ENCODE measurements at places on chromosomes 2 and 18.

GRCh38 chr2:186884587-186884986 lies 35.6 kb upstream of the ZSWIM2 start:
- DNase-seq: no peak

DNA sequence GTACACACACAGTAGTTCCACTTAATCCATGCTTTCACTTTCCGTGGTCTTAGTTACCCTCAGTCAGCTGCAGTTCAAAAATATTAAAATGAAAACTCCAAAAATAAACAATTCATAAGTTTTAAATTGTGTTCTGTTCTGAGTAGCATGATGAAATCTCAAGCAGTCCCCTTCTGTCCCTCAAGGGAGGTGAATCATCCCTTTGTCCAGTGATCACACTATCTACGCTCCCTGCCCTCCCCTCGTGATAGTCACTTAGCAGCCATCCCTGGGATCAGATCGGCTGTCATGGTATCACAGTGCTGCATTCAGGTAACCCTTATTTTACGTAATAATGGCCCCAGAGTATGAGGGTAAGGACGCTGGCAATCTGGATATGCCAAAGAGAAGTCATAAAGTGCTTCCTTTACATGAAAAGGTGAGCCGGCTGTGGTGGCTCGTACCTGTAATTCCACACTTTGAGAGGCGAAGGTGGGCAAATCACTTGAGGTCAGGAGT lies 5.8 kb upstream of the RTN4 start:
- DNase-seq: no peak

DNA sequence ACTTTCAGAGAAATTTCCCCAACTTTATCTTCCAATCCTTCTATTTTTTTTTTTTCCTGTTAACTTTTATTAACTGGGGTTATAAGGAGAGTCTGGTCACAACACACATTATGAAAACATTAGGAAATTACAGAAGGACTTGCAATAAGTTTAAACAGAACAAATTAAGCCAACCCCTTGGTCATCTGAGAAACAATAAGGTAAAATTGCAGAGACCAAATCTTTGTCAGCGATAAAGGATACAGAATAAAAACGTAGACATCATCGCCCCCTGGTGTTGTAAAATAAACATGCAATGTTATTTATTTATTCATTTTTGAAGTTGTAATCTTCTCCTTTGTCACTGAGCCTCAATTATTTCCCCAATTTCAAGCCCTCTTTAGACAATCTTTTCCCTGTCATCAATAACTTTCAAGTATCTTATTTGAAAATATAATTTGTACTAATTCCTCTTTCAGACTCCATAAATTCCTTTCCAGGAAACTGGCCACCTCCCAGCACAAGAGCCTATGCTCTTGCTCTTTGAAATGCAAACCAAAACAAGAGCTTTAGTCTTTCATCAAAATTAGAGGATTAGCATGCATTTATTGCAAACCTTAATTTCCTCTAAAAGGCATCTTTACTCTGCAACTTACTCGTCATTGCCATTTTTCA lies 19.5 kb downstream of the G6PC2 start:
- no peak for DNase-seq

- no peak for DNase-seq
These were observed 26.2 kb downstream of the NAB1 start for GRCh38 chr2:190674966-190675650.

GRCh38 chr2:220165401-220165800 lies 538.0 kb downstream of the SLC4A3 start:
- DNase-seq: no peak

GRCh38 chr2:216159144-216159543 lies 50.0 kb downstream of the XRCC5 start:
- DNase-seq: no peak

DNA sequence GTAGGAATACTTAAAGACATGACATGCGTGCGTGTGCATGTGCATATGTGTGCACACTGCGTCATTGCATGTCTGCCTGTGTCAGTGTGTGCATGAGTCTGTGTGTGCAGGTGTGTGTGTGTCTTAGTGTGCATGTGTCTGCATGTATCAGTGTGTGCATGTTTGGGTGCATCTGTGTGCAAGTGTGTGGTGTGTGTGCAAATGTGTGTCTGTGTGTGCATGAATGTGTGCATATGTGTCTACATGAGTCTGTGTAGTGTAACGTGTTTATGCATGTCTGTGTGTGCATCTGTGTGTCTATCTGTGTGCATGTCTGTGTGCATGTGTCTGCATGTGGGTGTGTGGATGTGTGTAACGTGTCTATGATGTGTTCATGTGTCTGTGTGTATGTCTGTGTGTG lies 30.5 kb downstream of the KCNG2 start:
- DNase-seq: no peak

GRCh38 chr18:12443551-12443950 lies 35.8 kb downstream of the PRELID3A start:
- DNase-seq: no peak

Data from right hindlimb (tissue), 1 donor.